Activated effector memory CD4-positive, alpha-beta T cell treated with anti-CD3 and anti-CD28 coated beads, Interleukin-2, amount 50 U/mL, for 16 hours (primary cell): ENCODE measurements at places on chromosomes 13 and 19.

DNA sequence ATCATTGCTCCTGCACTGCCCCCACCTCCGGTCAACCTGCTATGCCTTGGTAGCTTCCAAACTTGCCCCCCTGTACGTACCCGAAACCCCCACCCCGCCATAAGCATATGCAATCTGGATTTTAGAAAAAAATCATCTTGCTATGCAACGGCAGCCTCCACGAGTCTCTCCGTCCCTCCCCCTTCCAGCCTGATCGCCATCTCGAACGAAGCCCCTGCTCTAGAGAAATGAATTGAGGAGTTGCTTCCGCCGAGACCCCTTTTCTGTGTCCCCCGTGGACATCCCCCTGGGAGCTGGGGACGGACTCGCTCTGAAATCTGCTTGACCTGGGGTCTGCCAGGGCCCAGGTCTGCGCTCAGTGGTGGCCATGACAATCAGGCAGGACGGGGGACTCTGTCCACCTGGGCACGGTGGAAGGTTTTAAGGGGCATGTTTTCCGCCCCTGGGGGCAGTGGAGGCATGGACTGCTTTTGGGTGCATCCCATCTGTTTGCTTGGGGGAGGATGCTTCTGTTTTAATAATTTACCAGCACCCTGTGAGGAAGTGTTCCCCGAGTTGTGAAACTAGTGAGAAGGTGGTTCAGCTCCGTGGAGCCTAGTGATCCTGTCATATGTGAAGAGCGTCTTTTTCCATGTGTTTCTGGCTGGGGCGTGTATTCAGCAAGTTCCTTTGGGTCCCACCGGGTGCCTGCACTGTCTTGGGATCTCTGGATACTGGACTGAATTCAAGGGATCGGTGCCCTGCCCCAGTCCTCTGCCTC, 1.0 kb downstream of the KDM4B start:
- peak; percentile 70 for DNase-seq

DNA sequence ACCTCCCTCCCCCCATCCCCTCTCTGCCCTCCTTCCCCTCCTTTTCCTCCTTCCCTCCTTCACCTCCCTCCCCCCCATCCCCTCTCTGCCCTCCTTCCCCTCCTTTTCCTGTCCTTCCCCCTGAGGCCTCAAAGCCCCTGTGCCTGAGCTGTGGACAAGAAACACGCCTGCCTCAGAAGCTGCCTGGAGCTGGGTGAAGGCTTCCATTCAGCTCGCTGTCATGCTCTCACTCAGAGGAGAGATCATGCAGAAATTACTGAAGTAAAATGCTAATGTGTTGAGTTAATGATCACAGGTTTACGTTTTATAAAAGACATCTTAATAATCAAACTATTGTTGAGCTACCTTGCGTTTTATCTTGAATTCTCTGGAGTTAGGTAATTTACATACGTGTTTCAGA, 114.5 kb downstream of the ATP11A start:
- DNase-seq, result no peak

- DNase-seq, result no peak
Measured at GRCh38 chr13:52033039-52033438, 8.5 kb downstream of the UTP14C start.

- DNase-seq, result no peak
Measured at GRCh38 chr13:47211106-47211505, 314.3 kb upstream of the HTR2A start.

DNA sequence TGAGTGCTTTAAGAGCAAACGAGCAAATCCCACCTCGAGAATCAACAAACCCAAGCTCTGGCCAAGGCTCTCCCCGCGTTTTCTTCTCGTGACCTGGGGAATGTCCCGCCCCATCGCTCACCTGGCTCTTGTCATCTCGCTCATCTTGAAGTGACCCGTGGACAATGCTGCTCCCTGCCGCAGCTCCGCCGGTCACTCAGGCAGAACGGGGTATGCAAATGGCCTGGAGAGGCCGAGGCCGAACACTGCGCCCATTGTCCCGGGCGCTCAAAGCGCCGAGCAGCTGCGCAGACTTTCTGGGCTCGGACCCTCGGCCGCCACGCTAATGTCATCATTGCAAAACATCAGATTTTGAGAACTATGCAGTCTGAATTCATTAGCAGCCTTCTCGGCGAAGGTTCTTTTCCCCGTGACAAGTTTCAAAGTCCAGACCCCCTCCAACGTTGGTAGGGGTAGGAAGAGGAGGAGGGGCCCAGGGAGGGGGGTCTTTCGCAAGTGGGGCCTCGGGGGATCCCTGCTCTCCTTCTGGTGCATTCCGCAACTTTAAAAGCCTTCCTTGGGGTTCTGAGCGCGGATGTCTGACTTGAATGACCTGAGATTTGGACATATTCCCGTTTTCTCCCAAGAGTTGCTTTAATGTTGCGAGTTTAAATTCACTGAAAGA, 39.7 kb downstream of the SOX1 start:
- DNase-seq, result no peak

GRCh38 chr19:45443462-45444317, 20.0 kb upstream of the ERCC1 start:
- DNase-seq, result peak; percentile 87

GRCh38 chr13:45512098-45512496, 47.4 kb downstream of the COG3 start:
- DNase-seq, result no peak

- DNase-seq, result no peak
Measured at GRCh38 chr19:53041366-53041765, 3.2 kb upstream of the ERVV-2 start.

DNA sequence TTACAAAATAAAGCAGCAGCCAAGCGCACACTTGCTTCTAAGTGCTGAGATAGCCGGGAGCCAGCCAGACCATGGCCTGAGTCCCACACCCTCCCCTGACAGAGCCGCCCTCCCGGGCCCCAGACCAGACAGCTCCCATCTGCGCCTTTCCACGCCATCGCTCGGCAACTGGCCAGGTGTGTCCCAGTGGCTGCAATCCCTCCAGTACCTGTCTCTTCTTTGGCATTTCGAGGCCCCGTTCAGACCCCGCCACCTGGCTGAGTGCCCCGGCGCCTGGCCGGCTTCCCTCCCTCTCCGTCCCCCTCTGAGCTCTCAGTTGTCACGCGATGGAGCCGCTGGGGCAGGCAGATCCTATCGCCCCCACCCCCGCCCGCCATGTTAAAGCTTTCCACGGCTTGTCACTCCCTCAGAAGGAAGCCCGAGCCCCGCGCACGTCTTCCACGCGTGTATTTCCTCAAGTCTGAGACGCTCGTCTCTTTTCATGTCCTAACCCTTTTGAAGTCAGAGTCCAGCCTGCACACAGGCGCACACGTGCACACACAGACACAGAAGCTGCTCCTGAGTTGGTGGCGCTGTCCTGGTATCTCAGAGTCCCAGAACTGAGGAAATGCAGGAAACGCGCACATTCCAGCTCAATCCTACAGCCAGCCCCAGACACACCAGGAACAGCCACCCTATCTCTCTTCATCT, 7.9 kb downstream of the MLLT1 start:
- DNase-seq, result peak; percentile 50

GRCh38 chr13:98508280-98508679, 68.6 kb downstream of the STK24 start:
- DNase-seq, result no peak

- DNase-seq, result no peak
Measured at GRCh38 chr19:19278315-19278714, 5.2 kb upstream of the TM6SF2 start.

GRCh38 chr19:1286487-1287353, 1.0 kb downstream of the EFNA2 start:
- no peak for DNase-seq

DNA sequence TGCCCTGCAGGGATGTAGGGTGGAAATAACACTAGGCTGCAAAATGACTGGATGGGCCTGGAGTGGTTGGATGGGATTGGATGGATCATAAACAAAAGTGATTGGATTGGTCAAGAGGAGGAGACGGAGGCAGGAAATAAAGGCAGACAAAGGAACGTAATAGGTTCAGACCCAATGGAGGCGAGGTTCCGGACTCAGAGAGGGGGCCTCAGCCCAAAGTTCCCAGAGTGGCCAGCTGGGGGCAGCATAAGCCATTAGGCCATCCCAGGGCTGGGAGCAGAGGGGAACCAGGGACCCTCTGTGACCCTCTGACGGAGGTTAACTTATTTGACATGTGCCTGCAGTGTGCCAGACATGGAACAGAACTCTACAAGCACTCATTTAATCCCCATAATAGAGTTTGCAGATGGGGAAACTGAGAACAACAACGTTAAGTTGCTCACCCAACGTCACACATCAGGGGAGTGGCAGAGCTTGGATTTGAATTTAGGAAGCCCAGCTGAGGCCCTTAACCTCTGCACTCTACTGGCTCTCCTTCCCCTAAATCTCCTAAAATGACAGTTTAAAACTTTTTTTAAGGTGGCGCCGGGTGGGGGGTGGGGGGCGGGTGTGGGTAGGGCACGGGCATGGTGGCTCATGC, 15.3 kb upstream of the MAP1S start:
- peak; percentile 90 for DNase-seq

GRCh38 chr13:59495299-59495698, 668.4 kb downstream of the DIAPH3 start:
- DNase-seq, result no peak

- DNase-seq, result peak; percentile 82
Measured at GRCh38 chr19:16386619-16387240, 62.1 kb downstream of the KLF2 start.

GRCh38 chr13:45162821-45163220, 38.0 kb downstream of the KCTD4 start:
- DNase-seq, result no peak

DNA sequence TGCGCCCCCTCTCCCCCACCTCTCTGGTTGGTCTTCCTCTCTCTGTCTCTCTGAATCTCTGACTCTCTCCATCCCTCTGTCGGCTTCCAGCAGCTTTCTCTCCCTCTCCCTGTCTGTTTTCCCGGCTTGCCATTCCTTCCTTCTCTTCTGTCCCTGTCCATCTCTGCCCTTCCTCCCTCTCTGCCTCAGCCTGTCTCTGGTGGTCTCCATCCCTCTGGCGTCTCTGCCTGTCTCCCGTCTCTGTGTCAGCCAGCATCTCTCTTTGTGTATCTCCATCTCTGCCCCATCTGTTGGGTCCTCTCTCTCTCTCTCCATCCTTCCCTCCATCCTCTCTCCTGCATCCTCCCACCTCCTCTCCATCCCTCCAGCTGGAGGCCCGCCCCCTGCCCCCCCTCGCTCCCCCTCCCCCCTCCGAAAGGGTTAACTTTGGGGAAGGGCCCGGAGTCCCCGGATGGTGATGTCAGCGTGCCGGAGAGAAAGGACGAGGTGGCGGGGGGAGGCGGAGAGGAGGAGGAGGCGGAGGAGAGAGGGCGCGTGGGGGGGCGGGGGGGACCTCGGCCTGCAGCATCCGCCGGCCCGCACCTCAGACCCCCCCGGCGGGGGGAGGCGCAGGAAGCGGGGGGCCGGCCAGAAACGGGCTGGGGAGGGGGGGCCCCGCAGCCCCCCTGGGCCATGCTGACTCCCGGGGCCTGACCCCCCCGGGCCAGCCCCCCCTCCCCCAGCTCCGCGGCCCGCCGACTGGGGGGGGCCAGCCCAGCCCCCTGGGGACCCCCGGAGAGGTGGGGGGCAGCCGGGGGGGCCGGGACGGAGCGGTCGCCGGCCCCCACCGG, at the start of gene BRSK1:
TSS of gene BRSK1 (plus strand) at position 450 of the 830 bp plus-strand sequence. CDS start 446 bp downstream, outside the sequence.
- peak; percentile 76 for DNase-seq

DNA sequence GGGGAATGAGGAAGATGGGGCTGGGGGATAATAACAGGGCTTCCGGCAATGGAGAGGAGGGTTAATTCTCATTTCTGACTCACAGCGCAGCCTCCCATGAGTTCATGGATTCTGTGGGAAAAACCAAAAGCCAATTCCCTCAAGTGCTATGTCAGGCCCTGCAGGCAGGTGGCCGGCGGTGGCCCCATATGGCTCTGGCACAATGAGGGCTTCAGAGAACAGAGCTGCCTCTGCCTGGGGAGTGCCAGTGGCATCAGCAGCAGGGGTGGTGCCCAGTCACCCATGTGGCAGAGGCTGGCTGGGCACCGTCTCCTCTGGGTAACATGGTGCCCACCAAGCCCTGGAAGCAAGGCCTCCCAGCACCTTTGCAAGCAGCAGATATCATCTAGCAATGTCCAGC, 69.1 kb downstream of the ALOX5AP start:
- DNase-seq, result no peak

- DNase-seq, result no peak
Measured at GRCh38 chr19:7294558-7295212, 471 bp upstream of the INSR start.

- no peak for DNase-seq
Measured at GRCh38 chr19:19371059-19371458, 34.4 kb upstream of the GATAD2A start.

DNA sequence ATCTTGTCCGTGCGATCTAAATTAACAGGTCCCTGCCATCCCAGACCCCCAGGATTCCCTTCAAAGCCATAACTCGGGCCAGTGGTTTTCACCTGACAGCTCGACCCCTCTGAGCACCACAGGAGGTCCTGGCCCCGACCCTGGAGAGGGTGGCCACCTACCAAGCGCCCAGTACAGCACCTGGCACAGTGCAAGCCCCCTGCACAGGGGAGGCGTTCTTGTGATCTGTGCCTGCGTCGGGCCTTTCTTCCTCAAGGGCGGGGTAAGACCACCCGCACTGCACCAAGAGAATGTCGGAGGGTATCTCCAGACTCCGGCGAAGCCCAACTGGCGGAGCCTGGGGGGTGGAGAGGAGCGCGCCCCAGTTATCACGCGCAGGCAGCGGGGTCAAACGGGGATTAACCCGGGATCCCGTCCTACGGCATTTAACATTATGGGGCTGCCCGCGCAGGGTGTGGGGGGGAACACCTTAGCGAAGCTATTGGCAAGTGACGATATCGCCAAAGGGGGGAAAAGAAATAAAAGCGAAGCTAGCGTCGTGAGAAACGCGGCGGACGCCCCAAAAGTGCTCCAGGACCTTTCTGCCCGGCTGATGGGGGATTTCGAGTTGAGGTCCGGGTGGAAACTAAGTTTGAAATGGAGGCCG, 1.3 kb upstream of the HNRNPL start:
- peak; percentile 79 for DNase-seq

GRCh38 chr13:27427641-27428040, 3.2 kb downstream of the GTF3A start:
- DNase-seq, result no peak

DNA sequence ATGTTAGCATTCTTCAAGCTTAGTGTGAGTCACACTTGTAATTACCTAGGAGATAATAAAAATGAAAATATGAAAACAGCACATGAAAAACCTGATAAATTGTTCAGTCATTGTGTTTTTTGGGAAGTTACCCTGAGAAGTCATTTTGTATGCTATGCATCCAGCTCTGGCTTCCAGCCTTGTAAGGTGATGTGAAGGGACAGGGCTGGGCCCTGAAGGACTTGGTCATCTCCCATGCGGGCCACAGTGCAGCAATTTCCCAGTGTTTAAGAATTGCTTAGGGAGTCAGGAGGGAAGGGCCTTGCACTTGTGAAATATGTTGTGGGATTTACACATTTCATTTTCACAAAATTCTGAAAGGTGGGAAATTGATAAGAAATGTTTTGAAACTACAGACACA, 41.3 kb downstream of the ARHGEF7 start:
- no peak for DNase-seq

- no peak for DNase-seq
Measured at GRCh38 chr19:42068756-42069571, 1.0 kb downstream of the GRIK5 start.

GRCh38 chr19:49880162-49880869, 2.8 kb downstream of the TBC1D17 start:
- DNase-seq, result no peak
